ENCODE measurements at places on chromosomes 1 and 21. TPM values are rescaled to one million over a fixed set of nuclear protein-coding genes. Genes with fewer than 3 reads are reported as not detected.
A peak's percentile ranks its signal among the peaks of the same experiment; 100 is the strongest.

GRCh38 chr1:239735111-239735510 is 348.7 kb downstream of the CHRM3 start:
- DNase-seq, result no peak

- DNase-seq, result no peak
Observed at GRCh38 chr1:238895911-238896310, 490.5 kb upstream of the CHRM3 start.

The DNAJC6 gene
- 45.5 TPM for total RNA-seq

- DNase-seq, result no peak
Observed at GRCh38 chr1:207007352-207008033, 25.1 kb downstream of the C1orf116 start.

DNA sequence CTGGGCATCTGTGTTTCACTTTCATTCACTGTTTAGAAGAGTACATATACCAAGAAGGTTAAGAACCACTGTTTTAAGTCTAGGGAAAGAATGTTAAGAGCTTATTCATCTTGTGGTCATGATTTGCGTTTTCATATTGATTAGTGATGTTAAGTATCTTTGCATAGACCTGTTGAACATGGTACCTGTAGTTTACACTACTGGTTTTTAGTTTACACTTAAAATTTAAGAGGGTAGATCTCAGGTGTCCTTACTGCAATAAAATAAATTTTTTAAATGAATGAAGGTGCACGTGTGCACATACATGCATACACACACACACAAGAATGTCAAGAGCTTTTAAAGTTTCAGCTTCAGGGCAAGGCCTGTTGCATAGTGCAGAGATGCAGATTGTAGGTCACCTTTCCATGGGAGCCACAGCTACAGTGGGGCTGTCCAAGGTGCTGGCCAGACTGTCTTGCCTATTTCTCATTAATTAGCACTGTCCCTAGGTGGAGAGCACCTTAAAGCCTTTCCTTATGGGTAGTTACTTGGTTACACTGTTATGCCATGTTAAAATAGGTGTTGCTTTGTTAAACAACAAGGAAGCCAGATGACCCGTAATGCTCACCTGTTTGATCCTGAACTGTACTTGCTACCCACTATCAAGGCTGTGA is 543.0 kb upstream of the DAB1 start:
- DNase-seq, result no peak

GRCh38 chr1:68907491-68907890 is 410.6 kb upstream of the DEPDC1 start:
- no peak for DNase-seq

DNA sequence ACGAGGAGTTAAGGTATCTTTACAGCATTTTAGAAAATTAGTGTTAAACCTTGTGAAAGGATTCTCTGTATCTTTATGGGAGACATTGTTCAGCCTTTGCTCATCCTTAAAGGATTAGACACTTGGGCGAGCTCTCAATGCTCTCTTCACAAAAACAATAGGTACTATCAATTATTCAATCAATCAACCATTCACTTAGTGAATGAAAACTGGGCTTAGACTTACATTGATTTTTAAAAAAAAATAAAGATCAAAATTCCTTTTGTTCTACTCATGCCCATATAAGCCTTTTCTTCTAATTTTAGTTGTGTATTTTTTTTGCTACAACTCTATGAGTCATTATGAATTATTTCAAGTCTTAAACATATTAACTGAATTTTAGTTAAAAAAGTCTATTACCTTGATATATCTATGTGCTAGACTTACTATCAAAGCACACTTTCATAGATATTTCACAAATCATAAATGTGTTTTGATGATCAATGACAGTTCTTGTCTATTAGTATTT is 181.2 kb downstream of the DPYD start:
- no peak for DNase-seq

- no peak for DNase-seq
Observed at GRCh38 chr1:152901631-152902030, 6.7 kb upstream of the IVL start.

DNA sequence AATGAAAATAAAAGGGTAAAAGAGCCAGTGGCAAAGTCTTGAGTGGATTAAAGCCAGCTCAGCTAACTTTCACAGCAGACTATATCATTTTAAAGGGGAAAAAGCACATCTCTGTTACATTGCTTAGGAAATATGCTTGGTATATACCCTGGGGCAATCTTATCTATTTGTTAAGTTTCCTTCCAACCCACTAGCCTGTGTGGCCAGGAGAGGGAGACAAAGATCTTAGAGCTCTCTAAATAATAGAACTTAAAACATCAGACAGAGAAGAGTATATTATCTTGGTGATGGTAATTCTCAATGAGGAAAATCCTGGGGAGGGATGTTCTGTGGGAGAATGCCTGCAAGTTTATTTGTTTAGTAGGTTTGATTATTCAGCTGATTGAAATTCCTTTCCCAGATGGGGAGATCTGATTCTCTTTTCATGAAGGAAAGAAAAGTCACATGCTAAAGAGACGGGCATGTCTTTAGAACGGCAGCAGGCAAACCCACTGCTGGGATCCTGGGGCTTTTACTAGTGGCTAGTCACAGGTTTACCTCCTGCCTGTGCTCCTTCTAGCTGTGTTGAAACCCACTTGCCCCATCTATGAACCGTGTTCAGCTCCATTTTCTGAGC is 3.6 kb downstream of the KCNE2 start:
- DNase-seq, result peak; percentile 77

- DNase-seq, result peak; percentile 92
Observed at GRCh38 chr1:114581335-114582287, at the start of gene BCAS2. TSS of gene BCAS2 (minus strand) at chr1:114581615. CDS start at chr1:114581591, 24 bp downstream.

The SLC44A3 gene
- not detected for total RNA-seq

DNA sequence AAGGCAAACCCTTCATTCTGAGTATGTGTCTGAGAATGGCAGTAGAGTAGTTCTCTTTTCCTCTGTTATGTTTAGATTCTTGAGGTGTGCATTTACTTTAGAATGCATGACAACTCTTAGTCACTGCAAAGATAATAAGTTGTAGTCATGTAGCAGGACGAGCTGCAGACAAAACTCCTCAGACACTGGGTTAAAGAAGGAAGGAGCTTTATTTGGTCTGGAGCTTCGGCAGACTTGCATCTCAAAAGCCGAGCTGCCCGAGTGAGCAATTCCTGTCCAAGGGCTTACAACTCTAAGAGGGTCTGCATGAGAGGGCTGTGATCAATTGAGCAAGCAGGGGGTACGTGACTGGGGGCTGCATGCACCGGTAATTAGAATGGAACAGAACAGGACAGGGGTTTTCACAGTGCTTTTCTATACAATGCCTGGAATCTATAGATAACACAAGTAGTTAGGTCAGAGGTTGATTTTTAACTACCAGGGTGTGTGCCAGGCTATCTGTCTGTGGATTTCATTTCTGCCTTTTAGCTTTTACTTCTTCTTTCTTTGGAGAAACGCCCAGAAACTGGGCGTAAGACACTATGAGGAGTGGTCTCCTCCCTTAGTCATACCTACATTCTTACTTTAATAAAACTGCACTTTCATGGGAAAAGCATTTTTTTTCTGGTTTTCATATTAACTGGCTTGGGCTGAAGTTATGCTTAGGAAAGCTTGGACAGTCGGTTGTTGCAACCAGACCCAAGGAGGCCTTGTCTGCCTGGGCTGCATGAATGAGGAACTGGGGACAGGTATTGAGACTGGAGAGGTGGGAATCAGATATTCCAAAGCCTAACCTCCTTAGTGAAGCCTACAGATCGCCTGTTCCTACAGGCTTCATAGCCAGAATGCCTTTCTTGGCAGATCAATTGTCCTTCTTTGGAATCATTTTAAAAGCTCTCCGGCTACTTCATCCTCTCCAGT is 115.1 kb downstream of the RHOU start:
- no peak for DNase-seq

The WDR64 gene
- total RNA-seq, result not detected

- DNase-seq, result no peak
Observed at GRCh38 chr1:172907834-172908326, 142.9 kb downstream of the TNFSF18 start.

The AUNIP gene
- 30.9 TPM for total RNA-seq

DNA sequence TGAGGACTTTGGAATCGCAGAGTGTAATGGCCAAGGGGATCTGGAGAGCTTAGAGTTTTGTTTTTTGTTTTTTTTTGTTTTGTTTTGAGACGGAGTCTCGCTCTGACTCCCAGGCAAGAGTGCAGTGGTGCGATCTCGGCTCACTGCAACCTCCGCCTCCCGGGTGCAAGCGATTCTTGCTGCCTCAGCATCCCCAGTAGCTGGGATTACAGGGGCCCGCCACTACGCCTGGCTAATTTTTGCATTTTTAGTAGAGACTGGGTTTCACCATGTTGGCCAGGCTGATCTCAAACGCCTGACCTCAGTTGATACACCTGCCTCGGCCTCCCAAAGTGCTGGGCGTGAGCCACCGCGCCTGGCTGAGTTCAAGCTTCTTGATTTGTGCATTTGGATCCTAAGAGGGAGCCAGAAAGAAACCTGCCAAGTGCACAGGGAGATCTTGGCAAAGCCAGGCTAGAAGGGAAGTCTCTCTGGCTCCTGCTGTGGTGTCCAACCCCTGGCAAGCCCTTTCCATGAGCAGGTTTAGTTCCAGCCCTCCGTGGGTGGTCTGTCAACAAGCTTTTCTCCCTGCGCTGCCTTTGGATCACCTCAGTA is 852 bp downstream of the FAAH start:
- no peak for DNase-seq

The C1QA gene
- 0.94 TPM for total RNA-seq

The PTGER3 gene
- total RNA-seq, result 33.3 TPM

DNA sequence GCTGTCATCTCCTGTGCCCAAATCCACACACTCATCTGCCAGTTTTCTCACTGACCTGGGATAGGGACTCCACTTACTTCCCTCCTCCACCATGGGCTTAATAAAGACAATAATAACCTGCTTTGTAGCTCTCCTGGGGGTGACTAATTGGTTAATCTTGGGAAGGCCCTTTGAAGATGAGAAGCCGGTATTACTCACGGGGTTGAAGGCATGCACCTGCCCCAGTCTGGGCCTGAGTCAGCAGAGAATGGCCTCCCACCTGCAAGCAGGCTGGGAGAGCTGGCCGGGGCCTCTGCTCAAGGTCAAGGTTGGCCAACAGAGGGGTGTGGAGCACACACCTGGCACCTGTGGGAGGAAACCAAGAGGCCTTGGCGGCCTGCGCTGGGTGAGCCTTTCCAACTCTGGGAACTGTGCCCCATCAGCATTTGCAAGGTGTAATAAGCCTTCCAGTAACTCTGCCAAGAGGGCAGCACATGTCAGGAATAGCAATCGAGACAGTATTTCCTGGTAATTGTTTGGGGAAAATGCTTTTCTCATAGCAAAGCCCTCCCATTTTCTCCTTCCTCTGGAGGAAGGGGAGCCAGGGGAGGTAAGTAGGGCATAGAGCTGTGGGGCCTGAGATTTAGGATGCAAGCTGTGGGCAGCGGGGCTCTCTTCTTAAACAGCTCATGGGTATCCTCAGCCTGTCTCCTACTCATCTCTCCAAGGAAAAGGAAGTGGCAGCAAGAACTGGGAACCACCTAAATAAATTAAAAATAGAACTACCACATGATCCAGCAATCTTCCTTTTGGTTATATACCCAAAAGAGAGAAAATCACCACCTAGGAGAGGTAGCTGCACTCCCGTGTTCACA is 49.0 kb downstream of the TOMM20 start:
- no peak for DNase-seq

- DNase-seq, result no peak
Observed at GRCh38 chr1:18632218-18632588, 1.6 kb downstream of the PAX7 start.

GRCh38 chr1:220691053-220691684 is 1.0 kb downstream of the C1orf115 start:
- no peak for DNase-seq

GRCh38 chr21:44372616-44373015 is 19.2 kb downstream of the TRPM2 start:
- DNase-seq, result no peak
